ENCODE measurements at places on chromosomes 12 and 14. TPM values are rescaled to one million over a fixed set of nuclear protein-coding genes. Genes with fewer than 3 reads are reported as not detected.

Gene TRIM9
- polyA plus RNA-seq: 0.04 TPM

Gene ZNF385A
- polyA plus RNA-seq: 18.2 TPM

Gene SIRT4
- 0.46 TPM for polyA plus RNA-seq

Gene FAR2
- polyA plus RNA-seq: 0.62 TPM

DNA sequence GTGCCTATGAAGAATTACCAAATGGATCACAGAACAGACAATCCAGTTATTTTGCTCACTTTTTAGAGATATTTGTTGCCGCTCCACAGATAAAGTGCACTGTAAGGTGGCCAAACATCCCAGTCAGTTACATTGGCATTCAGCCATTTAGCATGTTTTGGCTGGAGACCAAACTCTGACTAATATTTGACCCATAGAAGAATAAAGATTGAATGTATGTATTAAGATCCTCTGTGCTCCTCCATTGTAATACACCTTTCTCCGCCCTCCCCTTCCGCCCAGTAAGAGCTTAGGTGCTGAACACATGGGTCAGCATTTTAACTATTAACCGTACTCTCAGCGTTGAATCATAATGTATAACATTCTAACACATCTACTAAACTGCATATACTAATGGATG, 163.4 kb downstream of the ANO6 start:
- DNase-seq: no peak

DNA sequence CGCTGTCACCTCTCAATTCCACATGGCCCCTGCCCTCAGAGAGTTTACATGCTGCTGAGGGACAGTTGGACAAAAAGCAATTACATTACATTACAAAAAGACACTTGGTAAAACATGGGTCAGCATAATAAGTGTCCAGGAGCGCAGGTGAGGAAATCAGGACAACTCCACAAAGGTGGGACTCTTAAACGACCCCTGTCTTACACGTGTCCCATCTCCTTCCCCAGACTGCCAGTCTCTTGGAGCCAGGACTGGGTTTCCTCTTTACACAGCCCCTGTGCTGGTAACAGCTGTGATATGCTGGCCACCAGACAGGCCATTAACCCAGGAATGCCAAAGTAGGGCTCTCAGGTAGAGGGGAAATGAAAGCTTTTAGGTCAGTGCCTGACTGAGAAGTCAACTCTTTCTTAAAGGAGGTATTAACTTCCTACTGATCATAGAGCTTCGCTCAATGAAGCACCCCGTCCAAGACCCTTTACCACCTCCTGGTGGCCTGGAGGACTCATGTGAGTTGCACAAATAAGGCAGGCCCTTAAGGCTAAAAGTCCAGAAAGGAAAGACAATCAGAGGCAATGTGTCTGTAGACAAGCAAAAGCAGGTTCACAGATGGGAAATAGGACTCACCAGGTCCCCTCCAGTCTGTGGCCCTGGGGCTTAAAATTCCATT, 55.5 kb downstream of the ANO2 start:
- no peak for DNase-seq

- no peak for DNase-seq
Measured at GRCh38 chr12:13156277-13156676, 40.2 kb upstream of the EMP1 start.

GRCh38 chr12:752695-753610, 574 bp downstream of the WNK1 start:
- no peak for DNase-seq

DNA sequence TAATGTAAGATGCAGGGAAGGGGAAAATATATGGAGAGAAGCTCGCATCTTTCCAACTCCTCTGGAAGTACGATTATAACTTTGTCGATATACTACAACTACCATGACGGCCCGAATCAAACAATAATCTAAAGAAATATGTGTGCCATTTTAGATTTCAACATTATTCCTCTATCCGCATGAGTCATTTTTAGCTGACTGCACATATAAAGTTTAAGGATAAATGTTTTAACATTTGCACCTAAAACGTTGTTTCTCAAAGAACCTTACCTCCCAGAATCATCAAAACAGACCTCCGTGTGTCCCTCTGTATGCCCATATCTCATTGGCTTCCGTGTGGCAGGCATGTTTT, 482 bp downstream of the WDHD1 start:
- no peak for DNase-seq

- no peak for DNase-seq
Measured at GRCh38 chr14:85528080-85528896, 1.7 kb upstream of the FLRT2 start.

- no peak for DNase-seq
Measured at GRCh38 chr12:116692605-116693004, 45.3 kb downstream of the SPRING1 start.

GRCh38 chr12:2185751-2186341, 133.1 kb downstream of the CACNA1C start:
- no peak for DNase-seq

- DNase-seq: no peak
Measured at GRCh38 chr12:10739157-10740118, 16.3 kb upstream of the YBX3 start.

DNA sequence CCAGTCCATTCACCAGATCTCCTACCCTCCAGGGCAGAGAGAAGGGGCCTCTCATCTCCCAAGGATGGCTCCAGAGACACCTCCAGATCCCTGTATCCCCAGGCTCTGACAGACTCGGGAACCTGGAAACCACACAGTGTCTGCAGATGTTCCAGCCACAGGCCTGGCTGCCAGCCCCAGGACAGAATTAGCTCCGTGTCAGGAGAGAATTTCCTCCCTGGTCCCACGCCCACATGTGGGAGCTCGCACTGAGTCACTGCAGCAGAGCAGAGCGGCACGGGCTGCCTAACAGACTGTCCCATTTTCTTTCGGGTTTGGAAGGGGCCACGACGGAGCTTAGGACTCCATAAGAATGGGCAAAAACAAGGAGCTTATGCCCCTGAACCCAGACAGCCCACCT, 33.6 kb downstream of the CMKLR1 start:
- no peak for DNase-seq
